Keratinocyte (primary cell): ENCODE measurements at places on chromosomes 1 and 21.

GRCh38 chr1:213984387-213985208, 3.2 kb upstream of the PROX1 start:
- no peak for DNase-seq

DNA sequence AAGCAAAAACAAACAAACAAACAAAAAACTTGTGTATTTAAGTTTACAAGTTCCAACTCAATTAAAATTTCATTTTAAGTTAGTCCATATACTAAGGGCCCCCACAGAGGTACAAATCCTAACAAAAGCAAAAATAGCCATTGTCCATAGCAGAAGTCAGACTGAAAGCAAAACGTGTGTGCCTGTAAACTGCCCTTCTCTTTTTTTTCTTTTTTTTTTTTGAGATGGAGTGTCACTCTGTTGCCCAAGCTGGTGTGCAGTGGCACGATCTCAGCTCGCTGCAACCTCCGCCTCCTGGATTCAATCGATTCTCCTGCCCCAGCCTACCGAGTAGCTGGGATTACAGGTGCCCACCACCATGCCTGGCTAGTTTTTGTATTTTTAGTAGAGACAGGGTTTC, 11.6 kb upstream of the IFNGR2 start:
- no peak for DNase-seq

GRCh38 chr1:28313702-28314546, 14.9 kb upstream of the MED18 start:
- DNase-seq = no peak

- DNase-seq = no peak
Measured at GRCh38 chr21:46099476-46099875, 1.6 kb downstream of the COL6A2 start.

DNA sequence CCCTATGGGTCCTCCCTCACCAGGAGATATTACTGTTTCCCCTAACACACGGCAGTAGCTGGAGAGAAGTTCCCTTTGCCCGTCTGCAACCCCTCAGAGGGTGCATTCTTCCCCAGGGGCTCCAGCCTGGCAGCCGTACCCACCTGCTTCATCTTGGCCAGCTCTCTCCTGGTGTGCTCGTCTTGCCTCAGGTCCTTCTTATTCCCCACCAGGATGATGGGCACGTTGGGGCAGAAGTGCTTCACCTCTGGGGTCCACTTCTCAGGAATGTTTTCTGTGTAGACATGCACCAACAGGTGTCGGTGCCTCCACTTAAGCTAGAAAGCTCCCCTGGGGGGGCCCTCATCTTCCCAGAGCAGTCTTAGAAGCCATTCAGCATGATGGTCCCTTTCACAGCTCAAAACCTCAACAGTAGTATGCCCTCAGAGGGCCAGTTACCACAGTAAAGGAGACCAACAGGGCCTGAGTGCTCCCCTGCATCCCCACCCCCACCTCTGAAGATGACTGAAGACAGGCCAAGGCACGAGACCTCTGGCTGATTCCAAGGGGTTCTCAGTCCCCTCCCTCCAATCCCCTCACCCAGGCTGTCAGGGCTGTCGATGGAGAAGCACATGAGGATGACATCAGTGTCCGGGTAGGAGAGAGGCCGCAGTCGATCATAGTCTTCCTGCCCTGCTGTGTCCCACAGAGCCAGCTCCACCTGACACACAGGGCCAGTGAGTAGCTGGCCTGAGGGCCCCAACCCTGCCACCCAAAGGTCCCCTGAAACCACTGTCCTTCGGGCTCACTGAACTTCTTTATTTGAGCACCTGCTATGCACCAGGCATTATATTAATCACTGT, 4.3 kb downstream of the RHOC start:
- DNase-seq = no peak

GRCh38 chr1:96220651-96221050, 500.9 kb upstream of the PTBP2 start:
- no peak for DNase-seq

DNA sequence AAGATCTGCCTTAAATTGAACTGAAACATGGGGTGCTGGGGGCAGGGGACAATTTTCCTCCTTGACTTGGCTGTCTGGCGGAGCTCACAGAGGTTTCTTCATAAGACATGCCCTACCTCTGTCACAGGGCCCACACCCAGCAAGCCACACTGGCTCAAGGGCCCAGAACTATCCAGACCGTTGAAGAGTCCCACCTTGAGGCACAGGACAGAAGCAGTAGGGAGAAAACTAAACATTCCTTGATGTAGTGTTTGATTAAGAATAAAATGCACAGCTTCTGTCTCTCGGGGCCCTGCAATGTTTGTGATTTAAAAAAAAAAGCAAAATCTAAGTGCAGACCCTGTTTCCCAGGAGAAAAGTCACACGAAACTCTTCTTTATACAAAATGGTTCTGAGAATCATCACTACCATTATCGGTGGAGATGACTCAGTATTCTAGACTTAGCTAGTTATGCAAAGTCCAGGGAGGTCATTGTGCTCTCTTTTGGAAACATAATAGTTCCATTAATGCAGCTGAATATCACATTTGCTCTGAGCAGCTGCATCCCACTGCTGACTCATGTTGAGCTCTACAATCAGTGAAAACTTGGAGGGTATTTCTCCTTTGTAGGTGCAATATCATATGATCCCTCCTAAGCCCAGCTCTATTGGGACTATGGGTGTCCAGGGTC, 53.6 kb upstream of the DIRAS3 start:
- DNase-seq = no peak

GRCh38 chr1:15355968-15356625, 53.6 kb upstream of the EFHD2 start:
- no peak for DNase-seq

GRCh38 chr1:119727991-119728390, 16.3 kb downstream of the PHGDH start:
- DNase-seq = no peak

- no peak for DNase-seq
Measured at GRCh38 chr1:227797144-227797543, 18.3 kb upstream of the PRSS38 start.

- DNase-seq = no peak
Measured at GRCh38 chr1:183243161-183244050, 57.3 kb downstream of the LAMC2 start.

- peak; percentile 21 for DNase-seq
Measured at GRCh38 chr1:223233410-223234169, 90.5 kb upstream of the TLR5 start.

DNA sequence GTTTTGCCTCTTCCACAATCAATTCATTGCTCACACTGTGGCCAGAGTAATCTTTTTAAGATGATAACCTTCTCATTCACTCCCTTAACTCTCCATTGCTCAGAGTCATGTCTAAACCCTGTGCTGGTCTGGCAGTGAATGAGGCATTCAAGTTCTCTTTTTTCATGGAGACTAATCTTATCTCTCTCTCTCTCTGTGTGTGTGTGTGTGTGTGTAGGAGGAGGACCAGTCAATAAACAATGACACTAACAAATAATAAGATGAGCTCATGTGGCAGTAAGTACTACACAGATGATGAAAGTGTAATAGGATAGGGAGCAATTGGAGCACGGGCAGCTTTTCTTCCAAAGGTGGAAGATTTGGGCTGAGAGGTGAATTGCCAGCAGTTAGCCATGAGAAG, 122.0 kb upstream of the B3GALT2 start:
- no peak for DNase-seq

DNA sequence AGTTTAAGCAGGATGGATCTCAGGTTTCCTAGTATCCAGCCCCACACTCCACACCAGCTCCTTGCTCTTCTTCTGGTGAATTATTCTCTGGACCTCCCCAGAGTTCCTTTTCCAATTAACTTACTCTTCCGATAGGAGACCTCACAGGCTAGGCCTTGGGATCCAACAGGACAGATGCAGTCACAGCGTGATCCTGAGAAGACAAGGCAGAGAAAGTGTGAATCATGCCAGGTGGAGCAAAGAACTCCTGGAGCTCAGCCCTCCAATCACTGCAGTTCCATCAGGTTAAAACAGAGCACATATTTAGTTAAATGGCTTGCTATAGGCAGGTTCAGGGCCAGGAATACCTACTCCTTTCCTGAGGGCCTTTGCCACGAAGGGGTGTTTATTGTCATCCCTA, 34.1 kb downstream of the C8B start:
- no peak for DNase-seq

DNA sequence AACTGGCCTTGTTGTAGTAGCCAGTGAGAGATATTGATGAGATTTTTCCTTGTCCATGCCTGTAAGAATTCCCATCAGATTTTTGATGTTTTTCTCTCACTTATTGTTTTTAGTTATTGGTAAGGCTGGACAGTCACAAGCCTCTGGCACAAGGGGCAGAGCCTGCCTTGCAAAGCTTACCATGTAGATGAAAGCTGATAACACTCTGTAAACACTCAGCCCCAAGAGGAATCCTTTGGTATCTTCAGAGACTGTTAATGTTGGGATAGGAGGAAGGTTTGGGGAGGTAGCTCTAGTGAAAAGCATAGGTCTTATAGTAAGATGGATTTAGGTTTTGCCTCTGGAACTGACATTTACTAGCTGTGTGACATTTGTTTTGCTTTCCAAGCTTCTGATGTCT, 37.7 kb downstream of the MARK1 start:
- DNase-seq = no peak

DNA sequence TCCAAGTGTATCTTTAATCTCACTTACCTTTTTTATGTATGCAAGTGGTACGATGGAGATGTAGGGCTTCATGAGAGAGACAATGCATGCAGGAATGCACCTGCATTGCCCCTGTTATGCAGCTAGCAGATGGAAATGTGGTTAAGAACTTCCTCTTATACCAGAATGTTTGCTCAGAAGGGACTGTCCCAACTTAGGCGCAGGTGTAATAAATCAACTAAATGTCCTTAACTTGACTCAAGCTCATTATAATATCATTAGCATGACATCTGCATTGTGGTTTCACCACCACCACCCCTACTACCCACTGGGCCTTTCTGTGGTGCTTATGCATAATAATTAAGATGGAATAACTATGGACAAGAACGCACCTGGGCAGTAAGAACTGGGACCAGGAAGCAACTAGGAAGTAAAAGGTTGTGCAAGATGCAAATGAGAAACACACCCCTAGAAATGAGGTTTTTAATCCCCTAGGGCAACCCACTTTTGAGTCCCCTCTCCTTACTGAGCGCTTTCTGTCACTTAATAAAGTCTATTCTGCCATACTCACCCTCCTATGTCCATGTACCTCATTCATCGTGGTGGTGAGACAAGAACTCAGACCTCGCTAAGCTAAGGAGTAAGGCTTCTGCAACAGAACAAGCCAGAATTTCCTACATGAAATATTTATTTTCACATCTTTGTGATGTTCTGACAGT, 1103.3 kb upstream of the B3GALT2 start:
- no peak for DNase-seq

- no peak for DNase-seq
Measured at GRCh38 chr1:27154469-27154990, 395 bp downstream of the SLC9A1 start.

DNA sequence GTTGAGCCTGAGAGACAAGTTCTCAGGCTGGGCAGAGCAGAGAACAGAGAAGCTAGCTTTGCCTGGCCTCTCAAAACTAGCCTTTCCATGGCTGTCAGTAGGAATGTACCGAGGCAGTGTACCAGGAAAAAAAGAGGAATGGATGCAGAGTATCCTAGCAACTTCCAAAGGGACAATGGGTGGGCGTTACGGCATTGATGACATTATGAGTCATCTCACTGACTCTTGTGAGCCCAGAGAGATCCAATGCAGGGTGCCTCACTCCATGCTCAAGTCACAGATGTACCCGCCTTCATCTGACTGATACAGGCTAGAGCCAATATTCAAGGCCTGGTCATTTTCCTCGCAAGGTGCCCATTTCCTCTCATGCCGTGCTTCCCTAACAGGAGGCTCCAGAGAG, 51.4 kb upstream of the C8B start:
- DNase-seq = no peak

DNA sequence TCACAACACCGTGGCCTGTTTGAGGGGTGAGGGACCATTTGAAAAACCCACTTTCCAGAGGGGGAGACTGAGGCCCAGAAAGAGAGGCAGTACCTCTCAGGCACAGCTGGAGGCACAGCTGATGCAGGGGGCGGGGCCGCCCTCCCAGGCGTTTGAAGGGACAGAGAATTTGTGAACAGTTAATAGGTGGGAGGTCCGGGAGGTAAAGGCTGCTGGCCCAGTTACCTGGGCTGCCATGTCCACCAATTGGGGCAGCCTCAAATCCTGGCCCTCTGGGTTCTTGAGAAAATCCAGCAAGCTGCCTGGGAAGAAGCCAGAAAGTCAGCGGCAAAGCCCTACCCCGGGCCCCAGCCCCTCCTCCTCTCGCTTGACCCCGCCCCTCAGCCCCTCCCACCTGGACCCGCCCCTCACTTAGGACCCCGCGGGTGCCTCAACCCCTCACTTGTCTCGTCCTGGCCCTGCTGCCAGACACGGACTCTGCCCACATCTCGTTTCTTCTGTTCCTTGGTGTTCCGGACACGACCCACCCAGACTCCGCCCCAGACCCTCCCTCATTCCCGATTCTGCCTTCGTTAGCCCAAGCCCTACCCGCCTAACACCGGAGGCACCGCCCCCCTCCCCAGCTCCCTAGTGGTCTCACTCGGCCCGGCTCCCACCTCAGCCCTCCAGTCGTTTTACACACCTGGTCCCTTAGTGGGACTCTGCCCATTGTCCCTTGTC, 10.8 kb upstream of the AHDC1 start:
- DNase-seq = no peak

DNA sequence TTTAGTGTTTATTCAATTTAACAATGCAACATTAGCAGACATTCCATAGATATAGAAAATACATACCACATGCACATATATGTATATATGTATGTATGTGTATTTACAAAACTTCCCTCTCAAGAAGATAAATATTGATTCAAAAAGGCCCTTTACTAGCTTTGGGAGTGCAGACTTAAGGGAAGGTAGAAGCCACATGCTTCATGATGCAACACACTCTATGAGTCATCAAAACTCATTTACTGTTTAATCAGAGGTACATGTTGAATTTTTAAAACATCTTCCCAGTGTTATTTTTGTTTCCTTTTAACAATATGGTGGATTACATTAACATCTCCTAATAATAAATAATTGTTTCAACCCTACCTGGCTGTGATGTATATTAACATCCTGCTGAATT, 61.4 kb upstream of the KIRREL1 start:
- peak; percentile 4 for DNase-seq

DNA sequence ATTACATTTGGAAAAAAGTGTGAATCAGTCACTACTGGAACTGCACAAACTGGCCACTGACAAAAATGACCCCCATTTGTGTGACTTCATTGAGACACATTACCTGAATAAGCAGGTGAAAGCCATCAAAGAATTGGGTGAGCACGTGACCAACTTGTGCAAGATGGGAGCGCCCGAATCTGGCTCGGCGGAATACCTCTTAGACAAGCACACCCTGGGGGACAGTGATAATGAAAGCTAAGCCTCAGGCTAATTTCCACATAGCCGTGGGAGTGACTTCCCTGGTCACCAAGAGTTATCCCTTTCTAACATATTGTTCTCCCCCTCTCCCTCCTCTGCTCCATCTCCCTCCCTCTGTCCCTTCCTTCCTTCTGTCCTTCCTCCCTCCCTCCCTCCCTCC, 47.7 kb upstream of the RHOU start:
- no peak for DNase-seq

DNA sequence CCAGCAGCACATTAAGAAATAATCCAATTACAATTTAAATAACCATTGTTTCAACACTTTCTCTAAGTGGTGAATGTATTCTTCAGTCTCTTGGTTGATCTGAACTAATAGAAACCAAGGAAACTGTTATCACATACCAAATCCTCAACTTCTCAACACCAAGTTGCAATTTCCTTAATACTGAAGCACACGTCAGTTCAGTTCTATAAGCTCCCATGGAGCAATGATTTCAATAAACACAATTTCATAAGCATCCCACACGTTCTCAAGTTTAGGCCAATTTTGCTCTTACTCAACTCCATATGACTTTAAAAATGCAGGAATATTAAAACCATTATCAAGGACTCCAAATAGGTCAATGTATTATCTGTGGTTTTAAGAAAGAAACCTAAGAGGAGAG, 5.8 kb upstream of the ERG start:
- no peak for DNase-seq
